Activated CD4-positive, alpha-beta memory T cell treated with anti-CD3 and anti-CD28 coated beads, Interleukin-2, amount 10 ng/mL, durations not matched to agents 7 days and 5 days (primary cell): ENCODE measurements at places on chromosomes 16 and 17. TPM values are rescaled to one million over a fixed set of nuclear protein-coding genes. Genes with fewer than 3 reads are reported as not detected.

DNA sequence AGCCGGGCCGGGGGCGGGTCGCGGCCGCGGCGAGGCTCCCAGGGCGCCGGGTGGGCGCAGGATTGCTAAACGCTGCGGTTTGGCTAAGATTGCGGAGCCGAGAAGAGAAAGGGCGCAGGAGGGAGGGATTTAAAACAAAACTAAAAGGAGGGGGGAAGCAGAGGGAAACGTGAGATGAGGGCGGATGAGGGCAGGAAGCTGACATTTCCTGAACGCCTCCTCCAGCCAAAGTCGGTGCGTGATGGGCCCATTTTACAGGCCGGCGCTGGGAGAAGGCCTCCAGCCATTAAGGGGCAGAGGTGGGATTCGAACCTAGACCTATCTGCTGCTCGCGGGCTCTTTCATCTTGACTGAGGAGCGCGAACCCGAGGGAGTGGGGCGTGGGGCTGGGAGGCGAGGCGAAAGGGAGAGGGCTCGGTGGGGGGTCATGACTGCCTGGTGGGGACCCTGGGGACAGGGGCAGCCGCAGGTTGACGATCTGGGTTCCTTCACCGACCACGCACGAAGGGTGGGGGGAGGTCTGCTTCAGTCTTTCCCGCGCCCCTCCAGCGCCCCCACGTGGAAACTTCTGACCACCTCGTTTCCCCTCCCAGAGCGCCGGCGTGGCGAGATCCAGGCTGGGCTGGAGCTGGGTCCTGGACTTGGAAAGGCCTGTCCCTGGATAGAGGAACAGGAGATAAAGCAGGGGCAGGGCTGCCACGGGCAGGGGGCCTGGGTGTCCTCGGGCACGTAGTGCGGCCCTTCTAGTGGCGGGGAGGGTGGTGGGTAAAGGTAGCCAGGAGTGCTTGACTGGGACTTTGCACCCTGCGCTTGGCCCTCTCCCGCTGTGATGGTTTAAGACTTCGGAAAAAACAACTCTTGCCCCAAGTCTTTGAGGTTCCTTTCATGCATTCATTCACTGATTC, 3.8 kb upstream of the TAC4 start:
- DNase-seq: peak; percentile 73

GRCh38 chr16:80602894-80603293, 62.1 kb downstream of the DYNLRB2 start:
- no peak for DNase-seq

- no peak for DNase-seq
These were observed 56.4 kb downstream of the VMP1 start for GRCh38 chr17:59763861-59764260.

GRCh38 chr17:45833920-45834319, 10.8 kb upstream of the SPPL2C start:
- no peak for DNase-seq

DNA sequence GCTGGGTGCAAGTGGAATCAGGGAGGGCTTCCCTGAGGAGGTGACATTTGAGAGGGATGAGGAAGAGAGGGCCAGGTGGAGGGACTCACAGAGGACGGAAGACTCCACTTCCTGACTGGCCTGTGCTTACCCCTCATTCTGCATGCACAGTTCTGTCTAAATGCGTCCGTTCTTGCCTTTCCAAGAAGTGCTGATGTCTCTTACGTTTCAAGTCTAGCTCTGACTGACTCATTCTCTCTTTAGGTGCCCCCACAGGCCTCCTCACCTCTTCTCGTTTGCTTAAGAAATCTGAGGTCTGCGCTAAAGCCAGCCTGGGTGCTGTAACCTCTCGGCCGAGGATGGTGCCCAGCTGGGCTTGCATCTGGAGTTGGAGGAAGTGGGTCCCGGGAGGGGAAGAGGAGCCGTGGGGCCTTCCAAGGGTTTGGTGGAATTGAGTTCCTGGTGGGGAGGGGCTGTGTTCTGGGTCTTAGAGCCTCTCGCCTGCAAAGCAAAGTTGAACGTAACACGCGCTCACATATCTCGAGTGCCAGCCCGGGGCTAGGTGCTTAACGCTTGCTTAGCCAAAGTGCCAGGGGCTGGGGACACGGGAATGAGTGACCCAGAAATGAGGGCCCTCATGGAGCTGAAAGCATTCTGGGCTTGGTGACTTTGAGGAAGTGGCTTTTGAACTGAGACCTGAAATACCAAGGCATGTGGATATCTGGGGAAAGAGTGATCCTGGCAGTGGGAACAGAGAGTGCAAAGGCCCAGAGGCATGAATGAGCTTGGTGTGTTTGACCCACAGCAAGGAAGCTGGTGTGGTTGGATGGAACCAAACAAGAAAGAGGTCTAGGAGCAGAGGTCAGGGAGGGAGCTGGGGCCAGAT, 4.8 kb downstream of the IL4R start:
- peak; percentile 72 for DNase-seq

DNA sequence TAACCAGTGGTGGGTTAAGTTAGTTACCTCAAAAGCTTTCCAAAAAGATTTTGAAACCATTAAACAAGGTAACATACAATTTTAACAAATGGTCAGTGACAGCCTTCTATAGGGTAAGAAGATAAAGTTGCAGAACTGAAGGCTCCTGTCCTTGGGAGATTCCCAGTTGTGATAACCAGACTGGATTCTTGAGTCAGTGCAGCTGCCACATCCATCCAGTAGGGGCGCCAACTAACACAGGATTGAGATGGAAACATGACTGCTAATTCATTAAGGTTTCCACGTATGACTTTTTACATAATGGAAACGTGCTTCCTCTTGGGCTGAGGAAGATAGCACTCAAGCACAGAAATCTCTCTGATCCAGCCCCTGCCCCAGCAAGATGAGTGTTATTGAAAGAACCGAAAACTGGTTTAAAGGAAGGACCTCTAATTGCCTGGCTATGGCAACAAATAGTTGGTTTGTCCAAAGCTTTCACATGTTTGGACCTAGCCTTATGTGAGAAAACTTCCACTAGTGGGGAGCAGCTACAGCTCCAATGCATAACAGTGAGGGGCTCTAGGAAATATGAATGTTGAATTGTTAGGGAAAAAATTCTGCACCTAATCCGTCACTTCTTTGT, 269.8 kb upstream of the MYOCD start:
- DNase-seq: no peak

GRCh38 chr17:72608436-72608835, 484.1 kb downstream of the SLC39A11 start:
- DNase-seq: no peak

DNA sequence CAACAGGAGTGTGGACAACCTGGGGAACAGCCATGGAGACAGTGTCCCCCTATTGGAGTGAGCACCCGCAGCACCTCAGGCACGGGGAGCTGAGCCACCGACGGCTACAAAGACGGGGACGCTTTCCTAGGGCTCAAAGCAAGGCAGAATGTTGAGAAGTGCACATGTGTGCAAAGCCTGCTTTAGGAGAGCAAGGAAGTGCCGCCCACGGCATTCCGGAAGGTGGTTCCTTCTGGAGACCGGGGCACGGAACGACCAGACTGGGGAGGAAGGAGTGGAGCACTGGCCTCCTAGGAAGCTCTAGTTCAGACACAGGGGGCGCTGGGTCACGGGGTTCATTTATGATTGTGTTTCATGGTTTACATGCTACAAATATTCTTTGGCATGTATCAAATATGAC, 52.2 kb downstream of the TBC1D16 start:
- no peak for DNase-seq

- DNase-seq: no peak
These were observed 7.3 kb downstream of the KIF18B start for GRCh38 chr17:44940317-44940716.

- no peak for DNase-seq
These were observed 38.7 kb downstream of the NLRC5 start for GRCh38 chr16:57028086-57028485.

The RAB26 gene
- 1.1 TPM for total RNA-seq

The C16orf54 gene
- 99.2 TPM for total RNA-seq

The CCL15 gene
- total RNA-seq: not detected
